Activated CD4-positive, alpha-beta T cell treated with anti-CD3 and anti-CD28 coated beads for 1 hour (primary cell): ENCODE measurements at places on chromosomes 7 and 10.

DNA sequence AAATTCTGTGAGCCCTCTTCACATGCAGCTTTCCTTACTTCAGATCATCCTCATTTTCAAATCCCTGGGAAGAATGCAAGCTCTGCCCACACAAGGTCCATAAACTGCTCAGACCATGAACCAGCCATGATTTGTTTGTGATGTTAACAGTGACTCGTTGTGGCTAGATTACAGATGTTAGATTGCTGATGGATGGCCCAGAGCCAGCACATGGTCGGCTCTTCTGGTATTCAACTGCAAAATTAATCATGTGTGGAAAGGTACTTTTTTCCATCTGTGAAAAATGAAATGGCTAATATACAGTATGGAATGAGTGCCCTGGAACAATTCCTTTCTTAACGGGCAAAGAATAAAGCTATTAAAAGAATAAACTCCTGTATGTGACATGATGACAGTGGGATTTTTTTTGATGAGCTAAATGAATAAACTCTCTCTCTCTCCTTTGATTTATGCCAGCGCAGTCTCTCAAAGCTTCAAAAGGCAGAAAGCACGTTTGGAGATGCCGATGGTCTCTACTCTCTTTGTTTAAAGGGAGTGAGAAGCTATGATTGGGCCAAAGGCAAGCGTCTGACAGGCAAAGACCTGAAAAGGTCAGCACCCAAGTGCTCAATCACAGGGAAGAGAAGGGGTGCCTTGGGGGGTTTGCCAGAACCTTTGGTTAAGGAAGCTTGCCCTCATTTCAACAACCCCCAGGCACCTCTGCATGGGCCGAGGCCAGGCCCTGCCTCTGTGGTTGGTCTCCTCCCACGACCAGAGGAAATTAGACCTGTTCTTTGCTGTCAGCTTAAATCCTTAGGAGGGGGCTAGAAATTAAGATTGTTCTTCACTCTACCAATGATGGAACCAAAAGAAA lies 444.0 kb upstream of the NFE2L3 start:
- no peak for DNase-seq

DNA sequence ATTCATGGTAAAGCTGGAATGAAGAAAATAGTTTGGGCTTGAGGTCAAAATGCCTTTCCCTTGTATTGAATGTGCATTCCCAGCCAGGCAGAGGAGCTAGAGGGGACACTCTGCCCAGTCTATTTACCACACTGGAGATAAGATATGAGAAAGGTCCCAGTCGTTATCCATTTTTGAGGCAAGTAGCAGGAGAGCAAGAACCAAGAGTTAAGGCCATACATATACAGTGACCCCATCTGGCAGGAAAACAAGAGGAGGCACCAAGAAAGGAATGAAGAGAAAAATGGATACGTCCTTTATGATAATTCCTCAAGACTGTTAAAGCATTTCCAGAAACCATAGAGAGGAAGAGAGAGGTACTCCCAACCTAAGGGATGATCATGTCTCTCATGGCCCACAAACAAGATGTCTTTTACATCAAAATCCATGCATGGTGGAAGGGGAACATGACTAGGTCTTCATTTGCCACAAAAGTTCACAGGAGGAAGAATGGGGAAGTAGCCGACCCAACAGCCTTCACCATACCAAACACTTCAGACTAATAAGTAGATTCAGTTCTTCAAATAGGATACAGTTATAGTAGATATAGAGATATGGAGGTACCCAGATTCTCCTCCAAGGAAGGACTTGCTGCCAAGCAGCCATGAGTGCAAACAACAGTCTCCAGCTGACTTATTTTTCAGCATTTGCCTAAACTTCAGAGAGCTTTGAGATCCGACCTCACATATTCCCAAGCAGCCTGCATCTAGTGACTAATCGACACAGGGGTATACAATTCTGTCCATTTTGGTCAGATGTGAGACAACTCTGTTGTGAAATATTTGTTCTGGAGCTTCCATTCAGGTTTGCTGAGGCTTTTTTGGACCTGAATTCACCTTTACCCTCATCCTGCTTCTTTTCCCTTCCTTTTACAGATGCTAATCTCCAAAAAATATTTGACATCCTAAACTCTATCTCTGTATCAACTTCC lies 61.1 kb upstream of the CCDC71L start:
- no peak for DNase-seq

- no peak for DNase-seq
These were observed 18.5 kb downstream of the BICC1 start for GRCh38 chr10:58531084-58531695.

GRCh38 chr10:21724020-21724589 lies 190.1 kb downstream of the MLLT10 start:
- DNase-seq: no peak

DNA sequence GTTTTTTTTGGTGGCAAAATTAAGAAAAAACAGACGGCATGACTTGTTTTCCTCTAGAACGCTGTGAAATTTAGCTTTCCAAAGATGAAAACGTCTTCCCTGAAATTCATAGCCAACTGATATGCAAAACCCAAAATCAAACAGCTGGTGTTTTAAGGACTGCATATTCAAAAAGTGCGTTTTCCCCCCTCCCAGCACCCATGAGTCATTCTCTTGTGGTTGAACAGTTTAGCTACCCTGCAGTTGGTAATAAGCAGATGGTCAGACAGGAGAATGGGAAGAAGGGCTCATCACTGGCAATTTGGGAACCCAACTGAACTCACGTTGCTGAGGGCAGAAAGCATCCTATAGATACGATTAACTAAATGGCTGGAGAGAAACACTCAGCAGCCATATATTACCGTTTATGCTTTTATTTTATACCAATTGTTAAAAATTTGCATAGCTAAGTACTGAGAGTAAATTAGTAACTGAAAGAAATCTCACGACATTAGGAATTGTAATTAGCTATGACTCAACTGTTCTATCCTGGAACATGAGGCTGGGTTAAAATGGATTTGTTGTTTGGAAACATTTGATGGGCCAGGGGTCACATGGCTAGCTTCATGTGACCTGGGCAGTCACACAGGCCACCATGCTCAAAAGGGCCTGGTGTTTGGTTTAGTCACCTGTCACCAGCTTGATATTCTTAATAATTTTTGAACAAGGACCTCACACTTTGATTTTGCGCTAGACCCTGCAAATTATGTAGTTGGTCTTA lies 343.1 kb downstream of the PHTF2 start:
- DNase-seq: no peak

DNA sequence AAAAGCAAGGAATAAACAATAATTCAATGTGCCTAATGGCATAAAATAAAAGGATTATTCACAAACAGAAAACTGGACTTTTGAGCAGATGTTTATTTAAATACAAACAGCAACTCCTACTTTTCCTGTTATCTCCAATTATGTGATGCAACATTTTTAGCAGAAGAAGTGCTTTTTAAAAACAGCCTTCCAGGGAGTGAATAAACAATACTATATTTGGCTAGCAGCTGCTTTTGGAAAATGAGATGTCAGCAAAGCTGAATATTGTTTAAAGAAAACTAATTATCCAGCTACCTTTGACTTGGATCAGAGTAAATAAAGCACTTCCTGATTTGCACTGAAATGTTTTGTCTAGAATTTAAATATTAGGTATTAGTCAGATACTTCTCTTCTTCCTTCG lies 23.2 kb downstream of the CDK1 start:
- no peak for DNase-seq

GRCh38 chr10:122297583-122297982 lies 26.5 kb downstream of the BTBD16 start:
- DNase-seq: no peak

DNA sequence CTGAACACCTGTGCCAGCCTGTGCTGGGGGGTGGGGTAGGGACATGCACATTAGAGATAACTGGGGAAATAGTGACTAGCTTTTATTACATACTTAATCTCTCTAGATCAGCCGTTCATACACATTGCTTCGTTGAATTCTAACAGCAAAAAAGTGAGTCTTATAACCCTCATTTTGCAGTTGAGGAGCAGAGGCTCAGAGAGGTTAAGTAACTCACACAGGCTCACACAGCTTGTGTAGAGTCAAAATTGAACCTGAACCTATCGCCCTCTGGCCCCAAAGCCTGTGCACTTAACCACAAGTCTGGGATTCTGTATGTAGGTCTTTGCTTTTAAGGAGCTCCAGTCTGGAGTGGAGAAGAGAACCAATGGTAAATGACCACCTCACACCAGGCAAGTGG lies 59.9 kb downstream of the CDH23 start:
- no peak for DNase-seq

GRCh38 chr10:94035982-94036765 lies 42.4 kb downstream of the PLCE1 start:
- no peak for DNase-seq

GRCh38 chr10:76491216-76491615 lies 1059.8 kb downstream of the LRMDA start:
- DNase-seq: no peak

- DNase-seq: no peak
These were observed 125.8 kb downstream of the CUBN start for GRCh38 chr10:17003651-17004286.

DNA sequence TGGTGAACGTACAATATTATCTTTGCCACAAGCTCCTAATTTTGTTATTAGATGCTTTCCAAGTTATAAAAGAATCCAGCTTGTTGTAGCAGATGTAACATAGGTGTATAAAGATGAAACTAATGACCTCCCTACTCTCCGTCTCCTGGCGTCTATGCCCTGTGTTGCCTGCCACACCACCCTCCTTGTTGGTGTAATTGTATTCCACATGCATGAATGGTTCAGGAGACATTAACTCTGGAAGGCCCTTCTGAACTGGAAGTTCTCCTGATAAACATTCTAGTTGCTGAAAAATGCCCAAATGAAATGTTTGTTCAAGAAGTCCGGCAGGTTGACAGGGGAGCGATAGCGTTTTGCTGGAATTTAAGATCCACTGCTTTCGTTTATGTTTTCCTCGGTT lies 53.9 kb upstream of the SEPHS1 start:
- DNase-seq: no peak

DNA sequence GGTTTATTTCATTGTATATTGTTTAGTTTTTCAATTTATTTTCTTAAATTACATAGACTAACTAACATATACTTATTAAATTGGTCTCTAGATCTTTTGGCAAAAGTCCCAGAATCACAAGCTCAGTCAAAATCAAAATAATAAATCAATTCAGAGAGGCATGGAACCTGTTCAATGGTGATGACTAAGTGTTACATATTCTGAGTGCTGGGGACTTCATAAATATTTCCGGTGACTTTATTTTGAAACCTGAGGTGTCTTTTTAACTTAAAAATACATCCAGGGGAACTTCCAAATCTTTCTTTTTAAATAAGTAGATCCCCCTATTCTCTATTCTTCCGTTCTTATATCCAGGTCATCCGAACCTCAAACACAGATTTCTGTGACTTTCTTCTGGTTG lies 89.6 kb upstream of the ZNF804B start:
- DNase-seq: no peak

- DNase-seq: no peak
These were observed 60.1 kb downstream of the LANCL2 start for GRCh38 chr7:55425141-55425752.

DNA sequence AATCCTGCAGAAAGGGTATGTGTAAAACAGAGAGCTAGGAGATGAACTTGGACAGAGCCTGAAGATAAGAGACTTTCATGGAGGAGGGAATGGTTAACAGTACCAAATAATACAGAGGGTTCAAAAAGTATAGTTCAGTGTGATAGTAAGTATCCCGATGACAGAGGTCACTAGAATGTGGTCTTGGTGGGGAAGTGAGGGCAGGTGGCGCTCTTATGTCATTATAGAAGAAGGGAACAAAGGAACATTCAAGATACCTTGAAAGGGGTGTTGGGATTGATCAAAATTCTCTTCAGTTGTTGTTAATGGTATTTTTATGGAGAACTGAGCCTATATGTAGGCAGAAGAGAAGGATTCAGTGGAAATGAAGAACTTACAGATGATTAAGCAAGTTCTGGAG lies 312.5 kb downstream of the SUGCT start:
- DNase-seq: no peak

- DNase-seq: no peak
These were observed 67.2 kb downstream of the VOPP1 start for GRCh38 chr7:55504967-55505658.

- no peak for DNase-seq
These were observed 7.3 kb downstream of the TFPI2 start for GRCh38 chr7:93883078-93883916.

DNA sequence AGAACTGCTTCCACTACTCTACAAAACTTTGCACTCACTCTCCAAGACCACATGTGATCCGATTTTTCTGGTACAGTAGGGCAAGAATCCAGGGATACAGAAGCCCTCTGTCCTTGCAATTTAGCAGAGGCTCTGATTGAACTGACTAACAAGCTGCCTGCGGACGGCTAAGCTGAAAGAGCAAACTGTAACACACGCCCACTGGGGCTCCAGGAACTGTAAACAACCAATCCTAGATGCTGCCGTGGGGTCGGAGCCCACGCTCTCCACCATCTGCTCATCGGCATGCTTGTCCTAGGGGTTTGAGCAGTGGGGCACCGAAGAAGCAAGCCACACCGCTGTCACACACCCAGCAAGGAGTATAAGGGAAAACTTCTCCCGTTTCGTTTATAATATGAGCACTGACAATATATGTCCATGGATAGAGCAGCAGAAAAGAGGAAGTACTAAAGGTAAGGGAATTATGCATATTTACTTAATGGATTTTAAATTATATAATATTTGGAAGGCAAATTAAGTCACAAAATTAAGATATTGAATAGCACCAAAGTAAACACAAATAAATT lies 634.4 kb upstream of the POT1 start:
- DNase-seq: no peak

GRCh38 chr10:94583124-94583523 lies 37.5 kb downstream of the HELLS start:
- DNase-seq: no peak

DNA sequence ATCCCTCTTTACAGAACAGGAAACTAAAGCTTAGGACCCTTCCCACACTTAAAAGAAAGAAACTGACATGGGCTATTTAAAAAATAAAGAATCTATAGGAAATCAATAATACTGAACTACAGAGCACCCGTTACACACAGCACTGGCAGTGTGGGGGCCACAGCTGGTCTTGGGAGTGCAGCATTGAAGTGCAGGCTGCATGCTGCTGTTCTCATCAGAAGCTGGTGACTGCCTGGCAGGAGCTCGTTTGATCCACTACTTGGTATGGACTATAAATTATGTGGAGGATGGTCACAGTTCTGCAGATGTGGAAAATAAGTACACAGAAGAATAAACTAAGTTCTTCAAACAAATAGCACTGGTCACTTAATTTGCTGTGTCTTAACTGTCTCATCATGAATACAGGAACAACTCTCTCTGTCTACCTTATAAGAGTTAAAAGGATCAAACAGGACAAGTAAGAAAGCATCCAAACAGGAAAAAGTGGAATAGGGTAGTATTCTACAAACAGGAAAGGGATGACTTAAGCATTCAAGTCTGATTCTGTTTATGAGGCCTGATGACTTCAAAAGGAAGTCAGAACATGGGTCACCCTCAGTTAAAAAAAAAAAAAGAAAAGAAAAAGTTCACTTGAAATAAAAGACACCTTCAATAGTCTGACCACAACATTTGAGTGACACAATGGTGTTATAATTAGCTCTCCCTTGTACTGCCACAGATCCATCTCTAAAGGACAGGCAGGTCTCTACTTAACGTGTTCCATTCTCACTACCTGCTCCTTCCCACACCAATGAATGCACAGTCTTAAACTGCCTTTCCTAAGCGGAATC lies 21.0 kb downstream of the DOCK4 start:
- DNase-seq: no peak
